ENCODE measurements at places on chromosomes 2 and 18.

GRCh38 chr2:70828914-70829824, 6.4 kb downstream of the CD207 start:
- DNase-seq = no peak

DNA sequence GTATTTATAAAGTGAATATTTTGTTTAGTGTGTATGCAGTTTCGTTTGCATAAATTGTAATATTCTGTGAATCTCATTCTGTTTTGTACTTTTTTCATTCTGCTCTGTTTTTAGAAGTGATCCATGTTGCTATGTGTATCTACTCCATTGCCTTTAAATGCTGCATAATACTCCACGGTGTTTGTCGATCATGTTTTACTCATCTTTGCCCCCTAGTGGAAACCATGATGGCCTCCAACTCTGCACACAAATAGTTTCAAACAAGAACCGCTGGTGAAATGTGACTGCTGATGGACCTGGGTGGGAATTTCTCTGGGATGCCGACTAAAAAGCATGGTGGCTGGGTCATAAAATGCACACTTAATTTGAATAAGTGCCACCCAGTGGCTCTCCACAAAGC, 32.0 kb upstream of the SKOR2 start:
- peak; percentile 6 for DNase-seq

- DNase-seq = no peak
Measured at GRCh38 chr2:69836316-69836715, 6.9 kb downstream of the GMCL1 start.

- no peak for DNase-seq
Measured at GRCh38 chr2:39153312-39153711, 32.5 kb upstream of the SOS1 start.

Data from NCI-H774 (cell line).